ENCODE measurements at places on chromosomes 7 and 10.

GRCh38 chr7:36871863-36872262 lies 147.6 kb upstream of the AOAH start:
- DNase-seq: no peak

GRCh38 chr10:4062072-4062471 lies 277.1 kb upstream of the KLF6 start:
- DNase-seq: no peak

DNA sequence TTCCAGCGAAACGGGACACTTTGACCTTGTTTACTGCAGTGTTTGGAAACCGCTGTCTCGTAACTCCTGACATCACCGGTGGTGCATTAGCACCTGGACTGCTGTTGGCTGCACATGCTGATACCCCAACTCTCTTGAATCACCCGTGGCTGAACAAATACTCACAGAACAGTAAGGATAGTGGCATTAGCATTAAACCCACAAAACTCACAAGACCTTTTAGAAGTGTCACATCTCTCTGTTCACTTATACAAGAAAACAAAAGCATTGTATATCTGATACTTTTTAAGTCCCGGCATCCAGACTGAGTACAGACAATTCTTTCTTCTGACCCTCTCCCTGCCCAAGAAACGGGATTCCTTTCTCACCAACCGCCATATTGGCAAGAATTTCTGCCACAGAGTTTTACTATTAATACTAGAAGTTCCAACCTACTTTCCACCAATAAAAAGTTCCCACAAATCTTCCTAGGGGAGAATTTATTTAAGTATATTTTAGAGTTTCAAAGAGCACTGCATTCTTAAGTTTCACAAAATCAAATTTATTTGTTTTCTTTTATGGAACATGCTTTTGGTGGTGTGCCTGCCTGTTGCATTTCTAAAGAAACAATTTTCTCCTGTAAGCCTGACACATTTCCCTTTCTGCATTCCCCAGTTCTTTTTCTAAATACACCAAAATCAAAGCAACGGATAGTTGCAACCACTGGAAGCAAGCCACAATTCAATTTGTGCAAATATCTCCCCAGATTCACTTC lies 208.4 kb upstream of the KLF14 start:
- DNase-seq: no peak

DNA sequence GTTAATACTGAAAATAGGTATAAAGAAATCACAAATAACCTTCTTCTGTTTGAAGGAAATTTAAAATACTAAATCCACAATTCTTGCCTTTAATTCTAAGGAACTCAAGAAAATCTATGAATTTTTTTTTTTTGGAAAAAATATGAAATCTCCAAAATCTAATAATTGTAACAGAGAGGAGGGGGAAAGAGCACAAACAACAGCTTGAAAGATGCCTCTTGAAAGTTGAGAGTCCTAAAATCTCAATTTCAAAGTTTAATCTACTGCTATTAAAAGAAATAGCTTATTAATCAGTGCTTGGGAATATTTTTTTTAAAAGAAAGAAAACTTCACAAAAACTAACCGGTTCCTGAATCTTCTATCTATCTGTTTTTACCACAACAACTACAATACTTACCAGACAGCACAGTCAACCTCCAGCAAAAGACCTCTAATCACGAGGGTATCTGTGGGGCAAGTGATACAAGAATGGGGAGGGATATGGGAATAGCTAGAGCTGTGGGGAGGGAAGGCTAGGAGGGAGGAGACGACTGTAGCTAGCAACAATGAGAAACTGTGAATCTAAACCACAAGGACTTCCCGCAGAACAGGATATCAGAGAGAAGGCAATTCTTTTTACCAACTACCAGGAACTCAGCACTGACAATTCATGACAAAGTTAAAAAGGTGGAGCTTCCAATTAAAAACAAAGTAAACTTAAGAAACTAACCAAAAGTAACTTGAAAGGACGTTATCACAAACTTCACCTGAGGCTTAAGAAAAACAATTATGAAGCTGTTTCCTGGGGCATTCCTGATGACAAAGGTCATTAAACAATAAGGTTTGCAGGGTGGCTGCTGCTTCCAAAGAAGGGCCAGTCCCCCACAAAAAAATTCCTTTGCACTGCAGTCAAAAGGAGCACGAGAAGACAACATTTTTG lies at the start of gene USP54:
TSS of gene USP54 (minus strand) at position 462 of the 919 bp plus-strand sequence. CDS start 15,684 bp downstream, outside the sequence.
- DNase-seq: no peak

DNA sequence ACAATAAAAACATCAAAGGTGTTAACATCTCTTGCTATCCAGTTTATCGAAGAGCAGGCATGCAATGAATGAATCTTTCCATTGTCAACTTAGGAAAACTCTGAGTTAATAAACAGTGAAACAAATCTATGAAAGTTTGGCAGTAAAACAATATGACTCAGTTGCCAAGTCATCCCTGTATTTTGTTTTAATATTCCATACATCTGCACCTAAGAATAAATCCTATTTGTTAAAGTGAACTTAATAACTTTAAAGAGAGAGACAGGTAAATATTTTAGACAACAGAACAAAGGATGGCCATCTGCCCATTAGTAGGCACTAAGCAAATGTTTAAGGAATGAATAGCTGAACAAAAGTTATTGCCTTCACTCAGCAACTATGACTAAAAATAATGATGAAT lies 700.5 kb upstream of the CELF2 start:
- no peak for DNase-seq

Measured in NCI-H1436 (cell line).